Stimulated activated CD4-positive, alpha-beta T cell treated with anti-CD3 and anti-CD28 coated beads, Interleukin-1b, Interleukin-23, amount 100 ng/mL, for 24 hours (primary cell): ENCODE measurements at places on chromosomes 3 and 15.

GRCh38 chr3:169666376-169667165 lies 3.1 kb upstream of the MECOM start:
- DNase-seq, result no peak

DNA sequence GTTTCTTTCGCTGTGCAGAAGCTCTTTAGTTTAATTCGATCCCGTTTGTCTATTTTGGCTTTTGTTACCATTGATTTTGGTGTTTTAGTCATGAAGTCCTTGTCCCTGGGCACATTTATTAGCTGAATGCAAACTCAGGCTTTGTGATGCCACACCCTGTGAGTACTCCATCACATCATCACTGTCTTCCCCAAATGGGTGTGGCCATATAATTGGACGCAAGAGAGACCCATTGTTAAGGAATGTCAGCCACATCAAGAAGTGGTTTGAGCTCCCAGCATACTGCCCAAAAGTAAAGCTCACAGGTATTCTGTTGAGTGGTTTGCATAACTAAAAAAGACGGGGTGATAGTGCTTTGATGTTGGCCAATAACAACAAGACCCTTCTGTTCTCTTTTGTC lies 245.7 kb downstream of the SV2B start:
- no peak for DNase-seq

DNA sequence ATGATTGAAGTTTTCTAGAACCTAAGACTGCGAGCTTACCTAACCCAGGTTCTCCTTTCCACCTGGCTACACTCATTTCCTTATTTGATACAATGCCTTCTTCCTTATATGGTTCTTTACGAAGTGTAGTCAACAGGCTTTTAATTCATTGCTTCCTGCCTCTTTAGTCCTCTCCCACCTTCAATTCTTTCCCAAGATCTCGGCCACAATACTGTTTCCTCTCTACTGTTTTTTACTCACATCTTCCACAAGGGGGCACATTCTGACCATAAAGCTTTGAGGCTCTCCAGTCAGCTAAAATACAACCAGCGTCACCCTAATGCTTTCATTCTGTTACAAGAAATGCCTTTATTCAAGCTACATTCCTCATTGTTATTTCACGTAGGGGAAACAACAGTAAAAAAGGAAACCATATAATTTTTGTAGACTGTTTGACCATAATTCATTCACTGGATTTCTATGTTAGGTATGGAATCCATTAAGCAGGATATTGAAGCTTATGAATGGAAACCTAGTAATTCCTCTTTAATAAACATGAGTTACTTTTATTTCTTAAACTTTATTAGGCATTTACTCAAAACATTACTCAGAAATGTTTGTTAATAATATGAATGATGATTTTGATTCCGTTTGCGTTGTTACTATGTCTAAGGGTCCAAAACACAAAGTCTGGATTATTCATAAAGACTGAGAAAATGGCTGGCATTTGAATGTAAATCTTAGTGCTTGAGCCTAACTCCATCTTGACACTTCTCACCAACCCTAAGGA lies 29.5 kb upstream of the VEPH1 start:
- no peak for DNase-seq

- no peak for DNase-seq
These were observed 643.2 kb downstream of the OTOL1 start for GRCh38 chr3:162139841-162140240.

- DNase-seq, result no peak
These were observed 1.2 kb downstream of the UBP1 start for GRCh38 chr3:33438881-33439545.

- DNase-seq, result no peak
These were observed 12.7 kb downstream of the SLC6A20 start for GRCh38 chr3:45783667-45784066.

DNA sequence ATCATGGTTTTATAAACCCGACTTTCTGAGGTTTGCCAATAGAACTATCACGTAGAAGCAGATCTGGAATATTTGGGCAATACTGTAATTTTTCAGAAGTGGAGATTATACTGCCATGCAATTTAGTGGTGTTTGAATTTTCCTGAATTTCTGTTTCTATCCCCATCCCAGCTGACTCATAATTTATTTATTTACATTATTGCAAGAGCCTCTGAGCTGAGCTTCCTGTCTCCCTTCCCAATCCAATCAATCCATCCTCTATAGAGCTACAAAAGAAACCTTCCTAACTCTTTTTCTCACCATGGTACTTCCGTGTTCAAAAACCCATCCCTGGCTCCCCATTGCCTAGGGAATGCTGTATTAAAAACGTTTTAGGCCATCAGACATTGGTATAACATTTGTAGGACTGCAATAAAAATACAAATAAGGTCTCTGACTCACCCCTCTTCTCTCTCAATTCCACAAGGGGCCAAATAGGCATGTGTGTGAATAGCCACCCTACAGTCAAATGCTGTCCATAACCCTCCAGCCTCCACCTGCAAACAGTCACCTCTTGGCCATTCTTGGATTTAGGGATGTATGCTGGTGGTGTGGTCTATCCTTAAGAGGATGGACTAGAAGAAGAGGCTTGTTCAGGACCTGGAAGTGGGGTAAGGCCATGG lies 190.7 kb downstream of the CD47 start:
- no peak for DNase-seq

DNA sequence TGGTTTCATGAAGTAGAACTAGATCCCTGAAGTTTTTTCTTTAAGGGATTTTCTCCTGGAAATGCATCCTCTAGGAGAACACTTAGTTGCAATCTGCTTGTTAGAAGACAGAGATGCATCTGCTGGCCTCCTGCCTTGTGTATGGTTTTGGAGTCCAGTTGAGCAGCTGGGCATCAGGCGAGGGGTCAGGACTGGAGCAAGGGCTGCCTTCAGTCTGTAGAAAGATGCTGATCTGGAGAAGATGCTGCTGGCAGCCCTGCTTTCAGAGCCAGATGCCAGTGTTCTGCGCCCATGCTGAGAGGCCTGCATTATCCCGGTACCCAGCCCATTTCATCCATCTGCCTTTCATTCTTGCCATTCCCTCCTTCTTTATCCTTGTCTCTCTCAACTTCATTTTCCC lies 77.4 kb downstream of the CHCHD6 start:
- DNase-seq, result no peak
